ENCODE measurements at places on chromosomes 6 and 20.

DNA sequence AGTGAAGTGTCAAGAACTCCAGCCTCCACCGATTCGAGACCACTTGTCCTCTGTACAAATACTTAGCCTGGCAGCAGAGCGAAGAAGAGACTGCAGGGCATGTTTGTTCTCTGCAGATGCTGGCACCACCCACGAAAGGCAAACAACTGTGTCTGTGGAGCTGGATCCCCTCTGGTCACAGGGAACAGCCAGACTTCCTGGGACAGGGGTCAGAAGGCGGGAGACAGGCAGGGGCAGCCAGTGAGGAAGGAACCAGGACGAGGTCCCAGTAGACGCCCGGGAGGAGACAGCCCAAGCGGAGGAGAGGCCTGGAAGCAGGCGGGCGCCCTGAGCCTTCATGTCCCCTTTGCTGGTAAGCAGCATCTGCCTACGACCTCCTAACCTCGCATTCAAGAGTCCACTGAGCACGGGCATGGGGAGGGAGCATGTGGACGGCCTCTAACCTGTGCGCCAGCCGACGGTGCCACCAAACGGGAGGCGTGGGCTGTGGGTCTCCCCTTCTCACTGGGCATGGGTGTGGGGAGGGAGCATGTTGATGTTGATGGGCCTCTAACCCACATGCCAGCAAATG, 265.5 kb downstream of the DLL1 start:
- DNase-seq, result no peak

DNA sequence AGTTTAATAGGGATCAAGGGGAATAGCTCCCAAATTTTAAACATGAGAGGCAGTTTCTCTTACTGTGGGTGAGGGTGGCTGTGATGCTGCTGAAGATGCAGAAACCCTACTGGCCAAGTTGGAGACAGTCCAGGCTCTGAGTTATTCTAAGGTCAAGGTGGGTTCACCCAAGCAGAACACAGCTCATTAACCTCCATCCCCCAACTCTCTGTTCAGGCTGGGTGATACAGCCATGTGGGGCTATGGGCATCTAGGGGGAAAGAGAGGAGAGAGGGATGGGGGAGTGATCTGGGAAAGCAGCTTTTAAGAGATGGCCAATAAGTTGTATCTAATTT, 18.9 kb upstream of the TRAM2 start:
- no peak for DNase-seq

GRCh38 chr6:17580518-17581048, 19.5 kb upstream of the FAM8A1 start:
- peak; percentile 56 for DNase-seq

DNA sequence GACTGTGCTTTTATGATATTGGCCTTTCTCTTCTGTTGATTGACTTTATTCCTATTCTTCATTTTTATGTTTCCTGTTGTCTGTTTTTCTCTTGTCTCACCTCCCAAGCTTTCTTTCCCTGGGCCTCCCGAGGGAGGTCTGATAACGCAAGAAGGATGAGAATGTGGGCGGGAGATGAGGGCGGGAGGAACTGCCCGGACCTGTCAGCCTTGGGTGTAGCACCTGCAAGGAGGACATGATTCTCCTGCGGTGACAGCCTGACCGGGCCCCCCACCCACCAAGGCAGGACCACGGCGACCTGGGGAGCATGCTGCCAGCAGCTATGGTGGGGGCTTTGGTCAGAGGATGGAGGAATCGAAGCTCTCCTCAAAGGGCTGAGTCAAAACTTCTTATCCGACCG, 86.9 kb downstream of the PLEKHG1 start:
- DNase-seq, result no peak

- DNase-seq, result no peak
Observed at GRCh38 chr6:247351-247750, 44.9 kb upstream of the DUSP22 start.

DNA sequence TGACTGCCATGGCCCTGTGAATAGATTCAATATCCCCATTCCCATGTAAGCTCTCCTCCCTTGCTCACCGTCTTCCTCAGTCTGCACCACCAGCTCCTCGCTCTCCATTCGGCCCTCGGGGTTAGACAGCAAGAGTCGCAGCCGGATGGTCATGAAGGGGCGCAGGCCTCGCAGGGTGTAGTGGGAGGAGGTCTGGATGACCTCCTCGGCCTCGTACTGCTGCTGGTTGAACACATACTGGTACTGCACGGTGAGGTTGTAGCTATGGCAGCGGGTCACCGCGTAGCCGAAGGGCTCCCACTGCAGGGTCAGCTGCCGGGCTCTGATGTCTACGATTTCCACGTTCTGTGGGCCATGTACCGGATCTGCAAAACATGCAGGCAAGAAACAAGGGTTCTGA, 717.5 kb downstream of the PTPRT start:
- DNase-seq, result no peak

All from fibroblast of skin of right biceps (primary cell).